Mucosa of descending colon (tissue), 3 donors: ENCODE measurements at places on chromosomes 1 and 21.

GRCh38 chr1:64810001-64810400 lies 65.1 kb downstream of the RAVER2 start:
- no peak for DNase-seq

- DNase-seq = no peak
These were observed 39.4 kb downstream of the PTAFR start for GRCh38 chr1:28136922-28137613.

DNA sequence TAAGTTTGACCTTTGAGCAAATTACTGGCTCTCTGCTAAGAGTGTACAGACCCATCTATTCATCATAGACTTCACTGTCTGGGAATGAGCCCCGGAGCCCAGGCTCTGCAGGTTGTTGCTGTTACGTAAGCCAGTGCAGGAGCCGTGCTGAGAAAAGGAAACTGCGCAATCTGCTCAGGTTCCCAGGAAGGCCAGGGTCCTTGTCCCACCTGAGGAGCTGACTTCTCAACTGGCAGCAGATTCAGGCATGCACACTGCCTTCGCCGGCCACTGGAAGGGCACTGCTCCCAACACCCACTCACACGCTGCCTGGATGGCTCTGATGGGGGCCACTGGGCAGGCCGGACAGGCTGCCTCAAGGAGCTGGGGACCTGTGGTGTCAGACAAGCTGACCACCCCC lies 19.5 kb downstream of the RCAN1 start:
- no peak for DNase-seq

- no peak for DNase-seq
These were observed 1596.9 kb downstream of the PLA2G4A start for GRCh38 chr1:188425687-188426086.

- DNase-seq = no peak
These were observed 13.8 kb upstream of the SEC16B start for GRCh38 chr1:177983482-177984135.

- DNase-seq = peak; percentile 10
These were observed 27.4 kb upstream of the ASPM start for GRCh38 chr1:197173571-197174507.

- no peak for DNase-seq
These were observed 547.9 kb upstream of the TMPRSS15 start for GRCh38 chr21:18951271-18952038.

GRCh38 chr1:1322952-1323351 lies 1.5 kb downstream of the INTS11 start:
- no peak for DNase-seq

- no peak for DNase-seq
These were observed 47.5 kb downstream of the DMAP1 start for GRCh38 chr1:44260792-44261170.

DNA sequence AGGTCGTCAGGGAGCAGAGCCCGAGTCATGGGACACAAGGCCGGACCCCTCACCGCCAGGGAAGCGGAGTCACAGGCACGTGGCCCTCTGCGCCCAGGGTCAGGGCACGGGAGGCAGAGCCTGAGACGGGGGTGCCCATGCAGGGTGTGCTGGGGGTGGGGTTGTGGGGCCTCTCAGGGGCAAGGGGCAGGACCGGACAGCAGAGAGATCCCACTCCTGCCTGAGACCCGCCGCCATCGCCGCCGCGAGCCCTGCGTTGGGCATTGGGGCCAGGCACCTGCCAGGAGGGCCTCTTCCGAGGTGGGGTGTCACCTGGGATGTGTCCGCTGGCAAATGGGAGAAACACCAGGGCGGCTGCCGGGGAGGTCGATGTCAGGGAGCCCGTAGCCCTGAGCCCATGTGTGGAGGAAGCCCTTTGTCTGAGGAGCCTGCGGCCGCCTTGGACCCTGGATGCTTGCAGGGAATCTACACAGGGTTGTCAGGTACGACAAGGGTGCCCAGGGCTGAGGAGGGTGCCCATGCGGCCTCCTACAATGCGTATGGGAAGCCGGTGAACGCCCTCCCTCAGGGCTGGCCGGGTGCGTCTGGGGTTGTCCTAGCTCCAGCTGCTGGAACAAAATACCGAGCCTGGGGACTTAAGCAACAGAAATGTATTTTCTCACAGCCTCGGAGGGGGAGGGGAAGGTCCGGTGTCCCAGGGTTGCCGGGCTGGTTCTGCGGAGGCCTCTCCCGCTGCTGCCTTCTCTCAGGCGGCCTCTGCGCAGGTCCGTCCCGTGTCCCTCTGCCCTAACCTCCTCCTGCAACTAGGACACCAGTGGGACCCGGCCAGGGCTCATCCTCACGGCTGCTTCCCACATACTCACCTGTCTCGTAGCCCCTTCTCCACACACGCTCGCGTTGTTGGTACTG lies 16.4 kb upstream of the C1orf159 start:
- peak; percentile 74 for DNase-seq

GRCh38 chr1:202663131-202663530 lies 47.1 kb downstream of the SYT2 start:
- no peak for DNase-seq

DNA sequence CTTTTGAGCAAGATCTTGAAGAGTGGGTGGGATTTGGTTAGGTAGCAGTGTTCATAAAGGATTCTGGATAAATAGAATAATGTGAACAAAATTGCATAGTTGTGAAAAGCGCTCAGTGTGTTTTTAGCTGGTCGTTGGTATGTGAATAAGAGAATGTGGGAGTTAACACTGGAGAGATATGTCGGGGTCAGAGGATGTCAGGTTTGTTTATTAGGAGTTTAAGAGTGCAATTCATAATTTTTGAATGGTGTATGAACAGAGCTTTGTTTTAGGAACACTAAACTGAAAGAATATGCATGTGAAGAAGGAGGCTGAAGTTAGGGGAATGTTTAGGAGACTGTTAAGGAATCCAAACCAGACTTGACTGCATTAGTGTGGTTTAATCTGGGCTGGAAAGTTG lies 9.4 kb downstream of the USP16 start:
- DNase-seq = no peak

DNA sequence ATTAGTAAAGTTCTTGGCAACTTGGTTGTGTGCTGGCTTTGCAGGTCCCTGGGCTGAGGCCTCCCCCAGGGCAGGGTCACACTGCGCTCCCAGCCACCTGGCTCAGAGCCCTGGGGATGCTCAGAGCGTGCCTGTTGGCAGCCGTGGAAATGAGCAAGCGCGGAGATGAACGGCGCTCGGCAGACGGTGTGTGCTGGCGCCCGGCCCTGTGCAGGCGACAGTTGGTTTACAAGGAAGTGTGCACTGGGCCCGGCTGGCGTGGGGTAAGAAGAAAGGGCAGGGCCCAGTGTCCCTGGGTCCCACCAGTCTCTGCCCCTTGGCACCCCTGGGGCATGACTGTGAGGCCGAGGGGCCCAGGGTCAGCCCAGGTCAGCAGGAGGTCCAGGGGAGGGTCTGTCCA lies 25.7 kb upstream of the PEX10 start:
- DNase-seq = peak; percentile 64

DNA sequence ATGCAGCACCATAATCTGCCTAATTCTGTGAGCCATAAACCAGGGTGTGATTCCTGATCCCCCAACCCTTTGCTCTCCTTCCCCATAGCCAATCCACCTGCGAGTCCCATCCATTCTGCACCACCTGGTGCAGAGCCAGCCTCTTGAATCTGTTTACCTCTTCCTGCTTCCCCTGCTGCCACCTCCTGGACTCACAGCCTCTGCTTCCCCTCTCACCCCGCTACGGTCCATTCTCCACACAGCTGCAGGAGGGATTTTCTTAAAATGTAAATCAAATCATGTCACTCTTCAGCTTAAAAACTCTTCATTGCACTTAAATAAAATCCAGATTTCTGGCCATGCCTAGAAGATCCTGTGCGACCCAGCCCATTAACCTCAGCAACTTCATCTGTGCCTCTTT lies 186.7 kb downstream of the FOXD2 start:
- DNase-seq = no peak

DNA sequence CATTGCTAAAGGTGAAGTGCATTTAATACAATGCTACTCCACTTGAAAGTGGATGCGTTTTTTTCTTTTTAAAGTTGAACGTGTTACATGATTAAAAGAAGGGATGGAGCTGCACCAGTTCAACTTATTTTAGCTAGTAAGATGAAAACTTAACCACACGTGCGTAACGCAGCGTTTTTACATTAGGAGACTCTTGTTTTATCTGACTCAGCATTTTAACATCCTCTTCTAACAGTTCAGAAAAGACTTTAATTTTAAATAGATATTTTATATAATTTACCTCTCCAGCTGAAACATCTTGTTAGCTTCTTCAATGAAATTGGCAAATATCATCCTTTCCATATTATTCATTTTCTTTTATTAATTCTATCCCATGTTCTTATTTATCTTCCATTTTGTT lies 33.4 kb downstream of the EXO1 start:
- DNase-seq = no peak

DNA sequence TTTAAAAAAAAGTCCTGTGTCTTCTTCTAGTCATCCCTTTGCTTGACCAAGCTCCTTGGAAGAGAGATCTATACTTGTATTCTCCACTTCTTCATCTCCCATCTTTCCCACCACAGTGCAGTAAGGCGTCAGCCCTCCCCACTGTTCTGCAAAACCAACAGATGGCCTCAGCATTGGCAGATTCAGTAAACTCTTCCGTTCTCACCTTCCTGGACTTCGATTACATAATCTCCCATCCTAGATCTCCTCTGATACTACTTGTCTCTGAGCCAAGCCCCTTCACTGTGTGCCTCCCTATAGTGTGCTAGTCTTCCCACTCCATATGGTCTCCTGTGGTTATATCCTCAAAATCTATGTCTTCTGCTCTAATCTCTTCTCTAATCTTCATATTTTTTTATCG lies 1.6 kb upstream of the COLGALT2 start:
- DNase-seq = no peak

DNA sequence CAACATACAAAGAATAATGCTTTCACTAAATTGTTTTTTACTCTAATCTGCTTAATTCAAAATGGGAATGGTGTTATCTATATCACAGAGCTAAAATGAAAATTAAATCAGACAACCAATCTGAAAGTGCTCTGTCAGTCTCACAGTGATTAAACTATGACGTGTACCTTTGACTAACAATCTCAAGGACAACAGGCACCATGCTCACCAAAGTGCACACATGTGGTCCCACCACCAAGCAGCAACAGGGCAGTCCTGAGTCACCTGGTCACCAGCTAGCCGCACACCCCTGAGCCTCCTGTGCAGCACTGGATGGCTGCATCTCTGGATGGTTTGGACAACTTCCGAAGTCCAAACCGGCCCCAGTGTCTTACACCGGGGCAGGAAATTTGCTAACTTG lies 54.5 kb upstream of the NADK start:
- DNase-seq = no peak
